ENCODE measurements at places on chromosomes 7 and 10.

GRCh38 chr10:5515948-5516761 lies 8.6 kb upstream of the CALML3 start:
- DNase-seq = no peak

- DNase-seq = no peak
Measured at GRCh38 chr10:43265799-43266721, 805 bp downstream of the RASGEF1A start.

GRCh38 chr7:12127455-12127854 lies 83.6 kb upstream of the TMEM106B start:
- DNase-seq = peak; percentile 73

GRCh38 chr7:20862554-20862953 lies 75.9 kb upstream of the SP8 start:
- DNase-seq = no peak

DNA sequence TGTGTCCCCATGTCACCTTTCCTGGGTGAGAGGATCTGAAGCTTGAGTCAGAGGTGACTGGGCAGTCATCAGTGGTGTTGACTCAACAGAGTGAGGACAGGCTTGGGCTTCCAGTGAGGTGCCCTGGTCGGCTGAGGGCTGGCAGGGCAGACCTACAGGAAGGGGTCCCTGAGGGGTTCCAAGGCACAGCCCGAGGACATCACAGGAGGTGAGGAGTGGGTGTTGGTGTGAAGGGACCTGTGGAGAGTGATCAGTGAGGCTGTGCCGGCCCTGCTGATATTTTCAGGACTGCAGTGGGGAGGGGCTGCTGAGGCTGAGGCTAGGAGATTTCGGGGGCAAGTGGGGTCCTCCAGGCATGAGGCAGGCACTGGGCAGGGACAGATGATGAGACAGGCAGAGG lies 545.5 kb downstream of the TCERG1L start:
- no peak for DNase-seq

GRCh38 chr10:24503461-24504320 lies 220.0 kb downstream of the ARHGAP21 start:
- peak; percentile 98 for DNase-seq

DNA sequence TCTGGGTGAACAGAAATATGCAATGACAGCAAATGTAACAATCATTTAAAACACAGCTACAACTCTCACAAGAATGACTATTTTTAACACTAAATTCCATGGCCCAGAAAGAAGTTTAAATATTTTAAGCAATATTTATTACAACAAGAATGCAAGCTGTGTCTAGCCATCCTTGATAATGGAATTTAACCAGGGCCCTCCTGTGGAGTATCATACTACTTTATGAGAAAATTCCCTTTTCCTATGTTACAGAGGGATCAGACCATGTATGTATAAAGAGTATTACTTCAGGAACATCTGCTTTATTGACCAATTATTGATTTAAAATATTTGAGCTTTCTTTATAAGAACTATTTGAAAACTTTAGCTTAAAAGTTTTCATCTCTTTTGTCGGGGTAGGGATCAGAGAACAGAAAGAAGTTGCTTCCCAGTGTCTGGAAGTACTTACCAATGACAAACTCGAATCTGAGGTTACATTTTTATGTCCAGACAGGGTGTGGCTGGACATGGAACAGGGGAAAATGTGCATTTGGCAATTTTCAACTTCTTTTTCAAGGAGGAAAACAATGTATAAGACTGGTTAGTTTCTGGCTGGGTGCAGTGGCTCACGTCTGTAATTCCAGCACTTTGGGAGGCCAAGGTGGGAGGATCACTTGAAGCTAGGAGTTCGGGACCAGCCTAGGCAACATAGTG lies 48.3 kb upstream of the NRBF2 start:
- DNase-seq = no peak

DNA sequence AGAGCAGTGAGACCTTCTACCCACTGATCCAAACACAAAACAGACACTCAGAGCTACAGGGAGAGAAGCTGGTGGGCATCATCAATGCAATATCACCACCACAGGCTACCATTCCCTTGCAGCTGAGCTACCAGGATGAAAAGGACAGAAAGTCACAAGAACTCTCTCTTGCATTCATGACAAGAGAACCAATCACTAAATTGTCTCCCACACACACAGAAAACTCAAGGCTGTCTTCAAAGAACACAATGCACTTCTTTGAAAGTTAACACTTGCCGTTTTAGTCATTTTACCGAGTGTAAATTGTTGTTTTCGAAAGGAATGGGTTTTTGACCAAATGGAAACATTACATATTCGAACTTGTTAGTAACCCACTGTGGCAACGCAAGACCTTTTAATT lies 626.6 kb downstream of the SORCS1 start:
- no peak for DNase-seq

DNA sequence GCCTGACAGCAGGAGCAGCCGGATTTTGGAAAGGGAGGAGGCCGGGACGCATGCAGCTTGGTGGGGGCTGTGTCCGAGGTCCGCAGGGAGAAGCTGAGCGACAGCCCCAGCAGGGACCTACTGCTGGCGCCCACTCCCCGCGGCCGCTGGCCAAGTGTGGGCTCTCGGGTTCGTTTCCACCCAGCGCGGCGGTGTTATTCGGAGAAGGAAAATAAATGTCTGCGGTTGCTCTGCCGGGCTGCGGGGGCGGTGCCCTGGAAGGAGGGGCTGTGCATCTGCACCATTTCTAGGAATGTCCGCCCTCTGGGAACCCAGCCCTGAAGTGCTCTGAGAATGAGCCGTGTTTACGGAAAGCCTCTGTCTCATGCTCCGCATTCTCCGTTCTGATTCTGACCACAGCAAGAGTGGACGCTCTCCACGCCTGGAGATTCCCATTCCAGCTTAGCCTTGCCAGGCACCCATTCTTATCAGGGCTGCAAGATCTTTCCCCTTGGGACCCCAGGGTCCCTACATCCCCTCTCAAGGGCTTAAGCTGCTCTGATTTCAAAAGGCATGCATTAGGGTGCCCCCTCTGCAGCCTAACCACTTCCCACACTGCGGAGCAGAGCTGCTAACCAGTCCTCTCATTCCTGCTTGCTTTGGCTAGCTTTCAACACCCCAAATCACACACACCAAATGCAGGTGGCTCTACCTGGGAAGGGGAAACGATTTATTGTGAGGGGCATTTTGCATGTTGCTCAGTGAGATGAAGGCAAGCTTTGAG lies 256.6 kb upstream of the GLI3 start:
- peak; percentile 95 for DNase-seq

DNA sequence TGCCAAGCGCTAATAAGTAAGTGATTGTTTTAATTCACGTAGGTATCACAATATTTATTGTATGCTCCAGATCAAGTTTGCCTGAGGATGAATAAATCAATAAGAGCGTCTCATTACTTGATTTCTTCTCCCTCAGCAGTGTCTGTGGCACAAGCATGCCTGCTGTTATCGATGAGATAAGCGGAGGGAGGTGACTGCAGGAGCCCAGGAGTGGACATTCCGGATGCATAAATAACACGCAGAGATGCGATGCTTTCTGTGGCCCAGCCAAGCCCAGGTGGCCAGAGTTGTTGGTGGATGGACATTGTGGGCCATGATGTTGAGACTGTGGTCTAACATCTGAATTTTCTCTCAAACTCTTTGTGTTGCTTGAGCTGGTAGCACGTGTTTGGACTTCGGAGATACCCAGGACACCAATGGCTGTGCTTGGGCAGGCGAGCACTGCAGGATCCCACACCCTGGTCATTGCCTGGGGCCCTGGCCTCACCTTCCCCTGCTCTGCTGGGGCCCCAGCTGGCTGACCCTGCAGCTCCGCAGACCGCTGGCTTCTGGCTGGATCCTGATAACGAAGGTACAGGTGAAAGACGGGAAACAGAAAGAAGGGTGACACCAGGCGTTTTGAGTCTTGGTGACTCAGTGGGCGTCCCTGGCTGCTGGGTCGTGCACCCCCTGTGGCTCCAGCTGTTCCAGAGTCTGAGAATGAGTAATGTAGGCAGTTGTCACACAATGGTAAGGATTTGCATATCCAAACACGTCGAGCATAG lies 31.2 kb upstream of the MNX1 start:
- DNase-seq = no peak

DNA sequence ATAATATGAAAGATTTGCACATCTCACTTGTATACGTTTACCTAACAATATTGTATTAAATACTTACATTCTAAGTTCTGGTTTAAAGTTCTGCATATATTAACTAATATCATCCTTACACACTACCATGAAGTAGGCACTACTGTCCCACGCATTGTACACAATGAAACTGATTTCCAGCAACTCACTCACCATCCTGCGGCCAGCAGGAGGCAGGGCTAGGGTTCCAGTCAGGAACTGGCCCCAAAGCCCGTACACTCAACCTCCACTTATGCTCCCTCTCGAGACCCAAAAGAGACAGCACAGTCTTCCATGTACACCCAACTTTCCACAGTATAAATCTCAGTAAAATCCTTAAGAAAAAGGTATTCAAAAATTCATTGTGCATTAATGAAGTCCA lies 41.4 kb downstream of the GRID1 start:
- DNase-seq = no peak

GRCh38 chr10:18226336-18226735 lies 86.1 kb downstream of the CACNB2 start:
- no peak for DNase-seq

- DNase-seq = no peak
Measured at GRCh38 chr10:122949296-122949695, 4.7 kb downstream of the C10orf88 start.

- no peak for DNase-seq
Measured at GRCh38 chr10:88852327-88852726, 683 bp upstream of the ANKRD22 start.

DNA sequence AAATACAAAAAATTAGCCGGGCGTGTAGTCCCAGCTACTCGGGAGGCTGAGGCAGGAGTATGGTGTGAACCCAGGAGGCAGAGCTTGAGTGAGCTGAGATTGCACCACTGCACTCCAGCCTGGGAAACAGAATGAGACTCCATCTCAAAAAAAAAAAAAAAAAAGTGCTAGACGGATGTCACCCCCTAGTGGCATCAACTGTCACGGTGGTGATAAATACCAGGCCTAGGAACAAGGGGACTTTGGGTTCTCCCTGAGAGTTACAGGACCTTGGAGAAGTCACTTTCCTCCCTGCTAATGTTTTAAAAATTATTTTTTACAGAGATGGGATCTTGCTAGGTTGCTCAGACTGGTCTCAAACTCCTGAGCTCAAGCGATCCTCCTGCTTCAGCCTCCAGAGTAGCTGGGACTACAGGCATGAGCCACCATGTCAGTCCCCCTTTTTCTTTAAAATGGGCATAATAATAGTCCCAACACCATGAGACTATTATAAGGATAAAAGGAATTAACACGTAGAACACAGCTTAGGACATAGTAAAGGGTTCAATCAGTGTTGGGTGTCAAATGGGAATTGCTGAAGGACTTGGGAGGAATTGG lies 2.6 kb upstream of the TMEM130 start:
- peak; percentile 26 for DNase-seq

- no peak for DNase-seq
Measured at GRCh38 chr7:105585850-105586500, 4.7 kb upstream of the EFCAB10 start.

GRCh38 chr7:157022681-157023588 lies 12.5 kb upstream of the MNX1 start:
- DNase-seq = no peak

DNA sequence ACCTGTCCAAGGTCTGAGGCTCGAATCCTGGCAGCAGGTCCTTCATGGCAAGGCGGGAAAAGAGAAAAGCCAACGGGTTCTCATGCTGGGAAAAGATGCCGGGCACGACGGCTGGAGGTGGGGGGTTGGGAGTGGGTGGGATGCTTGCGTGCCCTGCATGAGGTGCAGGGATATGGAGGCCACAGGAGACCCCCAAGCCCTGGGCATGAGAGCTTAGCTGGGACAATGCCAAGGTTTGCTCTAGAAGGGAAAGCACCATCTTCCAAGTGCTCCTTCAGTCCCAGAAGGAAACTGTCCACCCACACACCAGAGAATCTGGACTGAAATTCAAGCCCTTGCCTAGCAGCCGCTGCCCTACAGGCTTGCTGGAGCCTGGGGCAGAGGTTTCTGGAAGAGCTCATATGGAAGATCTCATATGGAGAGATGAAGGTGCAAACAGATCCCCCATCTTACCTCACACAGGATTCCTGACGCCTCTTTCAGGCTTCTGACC lies 64.3 kb downstream of the ZRANB1 start:
- DNase-seq = no peak

DNA sequence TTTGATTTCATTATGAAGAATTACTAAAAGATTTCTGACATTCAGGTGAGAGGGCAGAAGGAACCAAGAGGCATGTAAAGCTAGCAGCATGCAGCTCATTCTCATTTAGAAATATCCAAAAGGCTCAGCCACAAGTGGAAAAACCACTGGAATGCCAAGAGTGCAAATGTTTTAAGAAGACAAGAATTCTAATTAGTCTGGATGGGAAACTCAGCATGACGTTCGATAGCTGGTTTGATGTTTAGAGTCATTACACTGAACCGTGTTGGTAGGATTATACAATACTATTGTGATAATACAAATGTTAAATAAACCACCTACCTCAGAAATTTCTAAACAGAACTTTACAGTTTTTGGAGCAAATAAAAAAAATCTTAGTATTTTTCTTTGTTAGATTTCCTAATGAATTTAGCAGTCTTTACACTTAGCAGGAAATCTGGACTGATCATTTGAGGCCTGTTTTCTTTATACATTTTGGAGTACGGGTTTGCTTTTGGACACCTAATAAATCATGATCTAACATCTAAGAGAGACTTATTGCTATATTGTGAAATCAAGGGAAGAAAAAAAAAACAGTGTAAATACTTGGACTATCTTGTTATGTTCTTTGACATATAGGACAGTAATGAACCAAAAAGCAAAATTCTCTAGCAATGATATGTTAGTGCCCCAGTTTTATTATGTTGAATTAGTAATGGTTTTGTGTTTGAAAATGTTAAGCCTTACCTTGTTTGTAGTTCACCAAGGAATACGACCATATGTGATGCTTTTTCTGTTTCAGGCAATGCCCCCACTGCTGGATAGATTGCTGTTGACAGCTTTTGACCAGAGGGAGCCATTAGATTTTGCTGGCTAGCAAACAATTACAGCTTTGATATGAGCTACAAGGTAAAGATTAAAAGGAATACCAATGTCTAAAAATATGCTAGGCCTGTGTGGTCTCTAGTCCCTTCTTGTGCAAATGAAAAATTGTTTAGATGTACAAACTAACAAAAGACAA lies 354.1 kb upstream of the SEMA3A start:
- DNase-seq = peak; percentile 61

Data from fibroblast of lung (primary cell).